Esophagus muscularis mucosa (tissue), 4 donors: ENCODE measurements at places on chromosomes 7 and 10. TPM values are rescaled to one million over a fixed set of nuclear protein-coding genes. Genes with fewer than 3 reads are reported as not detected.

The CPA2 gene
- total RNA-seq: not detected

The PRSS37 gene
- total RNA-seq: not detected

The IFRD1 gene
- total RNA-seq: 45.7 TPM

The NAT16 gene
- not detected for total RNA-seq

The SLC16A9 gene
- total RNA-seq: 0.45 TPM

DNA sequence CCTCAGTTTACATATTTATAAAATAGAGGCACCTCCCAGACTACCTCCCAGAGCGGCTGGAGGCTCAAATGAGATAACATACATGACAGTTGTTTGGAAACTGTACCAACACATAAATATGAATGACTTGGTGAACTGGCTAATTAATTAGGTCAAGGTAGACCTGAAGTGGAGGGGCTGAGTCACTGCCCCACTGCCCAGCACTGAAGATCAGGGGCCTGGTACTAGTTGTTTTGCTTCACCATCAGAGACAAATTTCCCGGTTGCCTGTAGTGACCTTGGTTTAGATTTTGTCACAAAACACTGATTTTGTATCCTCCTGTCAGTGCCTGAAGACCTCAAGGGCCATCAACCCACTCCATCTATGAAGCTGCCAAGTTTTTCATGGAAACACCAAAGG is 41.8 kb downstream of the JAZF1 start:
- no peak for DNase-seq

GRCh38 chr10:6721964-6722615 is 142.0 kb upstream of the PRKCQ start:
- no peak for DNase-seq

- DNase-seq: no peak
Measured at GRCh38 chr7:19491821-19492452, 216.9 kb downstream of the POLR1F start.

- no peak for DNase-seq
Measured at GRCh38 chr10:83835945-83836745, 303.2 kb upstream of the GHITM start.

- DNase-seq: no peak
Measured at GRCh38 chr10:75889051-75889450, 457.6 kb downstream of the LRMDA start.

GRCh38 chr7:80210400-80210799 is 75.8 kb downstream of the GNAI1 start:
- no peak for DNase-seq

- DNase-seq: no peak
Measured at GRCh38 chr10:28774051-28774995, 97.0 kb downstream of the BAMBI start.
